ENCODE measurements at places on chromosomes 11 and 22.

DNA sequence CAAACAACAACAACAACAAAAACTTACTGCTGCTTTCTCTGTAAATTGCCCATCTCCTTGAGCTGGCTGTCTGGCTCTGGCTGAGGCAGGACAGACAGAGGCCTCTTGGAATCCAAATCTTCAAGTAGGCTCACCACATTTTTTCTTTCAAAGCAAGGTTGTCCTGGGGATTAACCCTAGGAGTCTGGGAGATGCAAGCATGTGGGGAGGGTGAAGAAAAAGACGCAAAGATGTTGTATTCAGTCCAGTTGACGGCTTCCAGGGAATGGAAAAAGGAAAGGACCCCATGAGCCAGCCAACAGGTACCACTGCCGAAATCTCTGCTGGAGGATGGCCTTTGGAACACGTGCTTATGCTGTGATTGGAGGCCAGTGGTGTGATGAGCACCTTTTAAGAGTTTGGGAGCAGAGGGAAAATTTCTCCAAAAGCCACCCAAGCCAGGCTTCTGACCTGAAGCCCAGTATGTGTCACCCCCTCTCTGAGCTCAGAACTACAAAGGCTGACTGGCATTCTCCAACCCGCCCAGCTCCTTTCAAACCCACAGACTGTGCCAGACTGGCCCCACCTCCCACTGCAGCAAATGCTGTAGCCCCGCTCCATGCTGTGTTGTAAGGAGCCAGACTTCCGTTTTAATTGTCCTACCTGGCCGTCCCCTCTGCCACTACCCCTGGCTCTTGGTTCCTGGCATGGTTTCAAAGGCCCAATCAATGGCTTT, 10.8 kb downstream of the BLID start:
- no peak for DNase-seq

DNA sequence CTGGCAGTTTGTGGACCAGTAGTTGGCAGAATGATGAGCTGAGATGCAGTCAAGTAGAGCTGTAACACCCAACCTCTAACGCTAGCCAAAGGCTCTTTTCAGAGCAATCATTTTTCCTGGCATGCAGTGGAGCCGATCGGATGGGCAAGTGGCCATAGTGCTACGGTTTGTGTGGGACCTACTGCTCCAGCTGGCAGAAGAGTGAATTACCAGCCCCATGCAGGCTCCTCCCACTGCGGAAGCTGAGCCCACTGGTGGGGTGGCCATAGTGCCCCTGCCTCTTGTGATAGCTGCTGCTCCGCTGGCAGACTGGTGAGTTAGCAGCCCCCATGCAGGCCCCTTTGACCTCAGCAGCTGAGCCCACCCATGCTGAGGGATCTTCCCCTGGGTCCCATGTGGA, 27.0 kb upstream of the SC5D start:
- DNase-seq = no peak

GRCh38 chr11:100727410-100727809, 40.3 kb downstream of the ARHGAP42 start:
- DNase-seq = no peak

GRCh38 chr22:49190816-49191505, 636.7 kb downstream of the BRD1 start:
- DNase-seq = no peak

- DNase-seq = no peak
Measured at GRCh38 chr11:110295086-110295485, 1.3 kb downstream of the RDX start.

DNA sequence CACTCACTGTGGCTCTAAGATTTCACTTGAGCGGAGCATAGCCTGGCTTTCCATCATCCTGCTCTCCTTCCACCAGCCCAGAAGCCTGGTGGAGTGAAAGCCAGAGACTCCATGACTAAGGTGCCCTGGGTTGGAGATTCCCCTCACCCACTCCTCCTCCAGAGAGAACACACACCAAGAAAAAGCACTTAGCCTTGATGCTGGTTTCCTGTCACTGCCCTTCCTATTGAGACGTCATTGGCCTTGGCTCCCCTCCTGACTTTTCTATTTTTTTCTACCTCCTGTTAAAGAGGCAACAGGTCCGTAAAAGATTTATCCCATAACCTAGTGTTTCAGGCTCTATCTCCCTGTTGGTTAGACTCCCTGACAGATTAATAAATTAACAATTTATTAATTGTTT, 38.5 kb upstream of the APLNR start:
- DNase-seq = no peak

DNA sequence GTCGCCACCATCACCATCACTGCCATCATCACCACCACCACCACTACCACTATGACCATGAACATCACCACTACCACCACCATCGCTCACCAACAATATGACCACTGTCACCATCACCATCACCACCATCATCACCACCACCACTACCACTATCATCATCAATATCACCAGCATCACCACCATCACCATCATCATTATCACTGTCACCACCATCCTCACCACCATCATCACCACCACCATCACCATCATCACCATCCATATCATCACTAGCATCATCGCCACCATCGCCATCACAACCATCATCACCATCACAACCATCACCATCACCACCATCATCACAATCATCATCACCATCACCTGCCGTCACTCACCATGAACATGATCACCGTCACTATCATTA, 184.6 kb downstream of the SHANK2 start:
- no peak for DNase-seq

DNA sequence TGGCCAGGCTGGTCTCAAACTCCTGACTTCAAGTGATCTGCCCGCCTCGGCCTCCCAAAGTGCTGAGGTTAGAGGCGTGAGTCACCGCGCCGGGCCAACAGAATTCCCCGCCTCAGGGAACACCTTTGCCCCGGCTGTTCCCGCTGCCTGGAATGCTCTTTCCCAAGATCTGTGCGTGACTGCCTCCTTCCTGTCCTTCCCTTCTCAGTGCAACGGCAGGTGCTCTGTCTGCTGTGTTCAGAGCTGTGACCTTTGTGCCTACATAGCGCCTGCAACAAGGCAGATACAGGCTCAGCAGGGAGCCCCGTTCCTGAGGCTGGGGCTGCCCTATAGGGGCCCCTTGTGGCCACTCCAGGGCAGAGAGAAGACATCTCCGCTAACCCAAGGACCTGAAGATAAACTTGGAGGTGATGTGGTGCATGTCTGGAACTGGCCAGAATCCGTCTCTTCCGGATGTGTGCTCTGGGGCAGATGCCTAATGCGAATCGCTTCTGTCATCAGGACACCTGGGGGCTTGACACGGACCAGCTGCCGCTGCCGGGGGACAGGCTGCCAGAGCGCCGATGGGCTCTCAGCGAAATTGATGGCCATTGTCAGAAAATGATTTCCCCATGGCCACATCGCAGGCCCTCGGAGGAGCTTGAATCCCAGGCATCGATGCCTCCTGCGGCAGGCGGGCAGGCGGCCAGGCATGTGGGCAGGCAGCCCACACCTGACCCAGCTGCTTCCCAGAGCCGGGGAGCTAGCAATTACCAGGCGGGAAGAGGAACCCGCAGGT, 43.5 kb upstream of the TCF20 start:
- no peak for DNase-seq

GRCh38 chr11:96664110-96664509, 274.3 kb downstream of the JRKL start:
- no peak for DNase-seq

DNA sequence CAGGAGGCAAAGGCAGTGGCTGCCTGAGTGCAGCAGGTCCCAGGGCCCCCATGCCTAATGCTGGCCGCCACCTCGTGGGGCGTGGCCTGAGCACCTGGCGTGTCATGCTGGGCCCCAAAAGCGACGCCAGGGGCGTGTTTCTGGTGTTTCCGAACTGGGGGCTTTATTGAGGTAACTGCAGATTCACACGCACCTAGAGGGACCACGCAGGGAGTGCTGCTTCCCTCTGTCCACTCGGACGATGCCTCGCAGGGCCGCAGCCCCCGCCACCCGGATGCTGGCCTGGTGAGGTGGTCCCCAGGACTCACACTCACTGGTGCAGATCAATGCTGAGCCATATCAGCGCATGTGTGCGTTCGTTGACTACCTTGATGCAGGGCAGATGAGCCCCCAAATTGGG, 736.2 kb downstream of the BRD1 start:
- DNase-seq = no peak

GRCh38 chr22:39144101-39144767, 8.2 kb downstream of the CBX7 start:
- DNase-seq = peak; percentile 65

- DNase-seq = no peak
Measured at GRCh38 chr11:78417175-78417887, at the start of gene GAB2. GAB2 (minus strand) TSS chr11:78417820; CDS start chr11:78417720, 100 bp downstream.

- no peak for DNase-seq
Measured at GRCh38 chr11:69500285-69501120, 19.0 kb downstream of the LINC01488 start.

DNA sequence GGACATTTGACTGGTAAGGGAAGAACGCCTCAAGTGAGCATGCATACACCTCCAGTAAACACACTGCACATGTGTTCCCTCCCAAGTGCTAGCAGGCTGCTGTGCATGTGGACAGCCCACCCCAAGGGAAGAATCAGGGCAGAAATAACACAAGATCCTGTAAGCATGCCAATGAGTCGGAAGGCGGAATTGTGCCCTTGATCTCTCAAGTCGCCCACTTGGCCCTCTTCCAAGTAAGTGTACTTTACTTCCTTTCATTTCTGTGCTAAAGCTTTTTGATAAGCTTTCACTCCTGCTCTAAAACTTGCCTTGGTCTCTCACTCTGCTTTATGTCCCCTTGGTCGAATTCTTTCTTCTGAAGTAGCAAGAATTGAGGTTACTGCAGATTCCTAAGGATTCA, 139.6 kb downstream of the TRPC6 start:
- DNase-seq = no peak

DNA sequence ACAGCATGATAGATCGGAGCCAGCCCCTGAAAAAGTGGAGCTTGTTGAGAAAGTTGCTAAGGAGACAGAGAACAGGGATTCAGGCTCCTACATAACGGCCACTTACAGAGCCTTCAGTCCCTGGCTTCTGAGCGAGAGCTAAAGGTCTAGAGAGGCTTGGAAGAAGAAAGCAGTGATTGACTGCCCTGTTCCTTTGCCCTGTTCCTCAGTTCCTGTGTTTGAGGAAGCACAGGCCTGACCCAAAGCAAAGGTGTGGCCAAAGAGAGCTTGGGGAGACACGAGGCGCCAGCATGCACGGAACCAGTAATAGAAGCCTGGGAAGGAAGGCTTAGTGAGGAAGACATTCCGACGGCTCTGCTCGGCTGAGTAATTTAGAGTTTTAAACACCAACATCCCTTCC, 74.1 kb upstream of the CSNK2A3 start:
- DNase-seq = no peak

DNA sequence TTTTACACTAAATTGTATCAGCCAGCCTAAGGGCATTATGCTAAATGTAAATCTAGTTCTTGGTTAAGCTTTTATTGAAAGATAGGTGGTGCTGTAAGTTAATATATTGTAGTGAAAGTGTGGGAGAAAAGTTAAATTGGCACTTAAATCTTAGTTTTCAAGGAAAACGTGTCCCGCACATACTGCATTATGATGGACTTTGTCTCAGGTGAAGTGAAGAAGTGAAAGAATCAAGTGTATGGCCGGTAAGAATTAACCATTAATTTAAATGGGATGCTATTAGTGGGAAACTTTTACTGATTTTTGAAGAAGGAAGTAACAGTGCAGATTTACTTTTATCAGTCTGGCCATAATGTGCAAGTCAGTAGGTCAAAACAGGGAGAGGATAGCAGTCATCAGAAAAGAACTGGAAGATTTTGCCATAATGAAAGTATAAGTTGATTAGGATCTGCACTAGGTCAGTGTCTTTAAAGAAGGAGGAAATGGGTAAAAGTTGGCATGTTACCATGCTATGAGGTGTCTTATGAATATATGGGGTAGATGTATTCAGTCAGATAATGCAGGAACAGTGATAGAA, 81.6 kb downstream of the PDHX start:
- no peak for DNase-seq

DNA sequence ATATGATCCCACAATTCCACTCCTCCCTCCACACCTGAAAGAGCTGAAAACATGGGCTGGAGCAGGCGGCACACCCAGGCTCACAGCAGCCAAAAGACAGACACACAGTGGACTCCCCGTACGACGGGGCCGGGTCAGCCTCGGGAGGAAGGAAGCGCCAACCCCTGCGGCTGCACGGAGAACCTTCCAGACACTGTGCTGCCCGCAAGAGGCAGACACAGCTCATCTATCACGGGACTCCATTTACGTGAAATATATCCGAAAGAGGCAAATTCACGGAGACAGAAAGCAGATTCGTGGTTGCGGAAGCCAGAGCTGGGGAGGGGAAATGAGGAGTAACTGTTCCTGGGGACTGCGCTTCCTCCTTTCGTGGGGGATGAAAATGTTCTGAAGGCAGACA, 165.0 kb downstream of the BRD1 start:
- peak; percentile 2 for DNase-seq

GRCh38 chr11:7657306-7658025, 15.8 kb downstream of the CYB5R2 start:
- DNase-seq = no peak

DNA sequence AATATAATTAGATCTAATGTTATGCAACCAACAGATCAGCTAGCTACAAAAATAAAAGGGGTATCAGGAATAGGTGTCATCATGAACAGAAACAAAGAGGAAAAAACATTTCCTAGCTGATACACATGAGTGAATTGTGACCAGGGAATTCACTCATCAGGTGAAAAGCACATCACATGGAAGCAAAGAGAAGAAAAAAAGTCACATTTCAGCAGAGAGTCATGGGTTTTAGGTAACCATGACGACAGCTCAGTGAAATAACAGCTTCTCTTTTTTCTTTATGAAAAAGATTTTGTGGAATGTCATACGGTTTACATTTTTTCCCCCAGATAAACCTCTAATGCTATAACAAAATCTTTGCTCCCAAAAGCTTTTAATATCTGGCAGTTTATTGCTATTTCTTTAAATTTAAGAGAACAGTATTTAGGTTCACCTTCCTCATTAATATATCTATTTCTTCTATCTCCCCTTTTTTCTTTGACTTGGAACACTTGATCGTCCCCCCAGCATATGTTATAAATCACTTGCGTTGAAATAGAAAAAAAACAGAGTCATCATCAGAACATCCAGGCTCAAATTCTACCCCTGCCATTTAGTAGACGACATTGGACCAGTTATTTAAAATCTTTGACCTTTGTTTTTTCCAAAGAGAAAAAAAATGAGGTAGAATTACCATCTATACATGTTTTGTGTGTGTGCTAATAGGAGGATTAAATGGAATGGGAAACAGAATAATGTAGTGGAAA, 5.3 kb downstream of the TYR start:
- DNase-seq = no peak

DNA sequence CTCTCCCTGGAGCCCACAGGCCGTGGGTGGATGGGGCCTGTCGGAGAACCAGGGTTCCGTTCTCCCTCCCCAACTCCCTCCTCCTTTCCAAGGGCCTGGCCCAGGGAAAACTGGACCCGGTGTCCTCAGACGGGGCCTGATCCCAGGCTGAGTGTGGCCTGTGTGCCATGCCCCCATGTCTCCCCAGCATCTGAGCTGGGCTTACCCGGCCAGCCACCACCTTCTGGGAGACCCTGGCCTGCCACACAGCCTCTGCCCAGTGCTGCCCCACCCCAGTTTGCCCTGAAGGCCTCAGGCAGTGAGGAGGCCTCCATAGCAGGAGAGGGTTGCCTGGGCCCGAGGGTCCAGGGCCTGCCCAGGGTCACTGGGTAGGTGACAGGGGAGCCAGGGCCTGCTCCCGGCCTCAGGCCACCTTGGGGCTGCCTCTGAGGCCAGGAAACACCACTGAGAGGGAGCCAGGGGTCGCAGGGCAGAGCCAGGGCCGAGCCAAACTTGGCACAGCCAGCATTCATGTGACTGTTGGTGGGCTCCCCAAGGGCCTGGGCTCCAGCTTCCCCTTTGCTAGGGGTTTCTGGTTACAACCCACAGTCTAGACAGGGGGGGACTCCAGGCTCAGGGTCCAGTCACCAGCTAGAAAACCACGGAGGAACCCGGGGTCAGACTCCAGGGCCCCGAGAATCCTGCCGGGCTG, 590 bp upstream of the IFITM10 start:
- no peak for DNase-seq
